ENCODE measurements at places on chromosomes 3 and 15.

- DNase-seq = no peak
These were observed 82.2 kb upstream of the EPHA3 start for GRCh38 chr3:89025185-89025584.

GRCh38 chr3:123559040-123559861 lies 25.6 kb downstream of the HACD2 start:
- no peak for DNase-seq

- no peak for DNase-seq
These were observed 39.8 kb downstream of the FOXB1 start for GRCh38 chr15:60043744-60044435.

- no peak for DNase-seq
These were observed 71.4 kb downstream of the DUT start for GRCh38 chr15:48402427-48403177.

GRCh38 chr15:74314795-74315438 lies 52.5 kb downstream of the CYP11A1 start:
- DNase-seq = peak; percentile 72

GRCh38 chr3:145058483-145058882 lies 1086.9 kb downstream of the DIPK2A start:
- DNase-seq = no peak

DNA sequence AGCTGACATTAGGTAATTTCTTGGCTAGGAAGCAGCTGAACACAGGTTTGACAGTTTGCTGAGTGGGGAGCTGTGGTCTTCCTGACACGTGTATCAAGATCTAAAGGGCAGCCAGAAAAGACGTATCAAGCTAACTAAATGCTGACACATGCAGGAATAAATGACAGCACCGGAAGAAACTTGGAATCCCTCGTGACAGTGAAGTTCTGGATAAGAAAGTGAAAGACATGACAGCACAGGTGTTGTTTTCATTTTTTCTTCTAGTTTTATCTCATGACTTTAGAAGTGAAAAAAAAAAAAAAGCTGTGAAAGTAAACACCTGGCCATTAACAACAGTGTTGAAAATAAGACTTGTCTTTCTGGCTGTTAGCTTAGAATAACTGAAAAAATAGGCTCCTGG lies 48.7 kb downstream of the FGF7 start:
- no peak for DNase-seq
